ENCODE measurements at places on chromosomes 6 and 20.

DNA sequence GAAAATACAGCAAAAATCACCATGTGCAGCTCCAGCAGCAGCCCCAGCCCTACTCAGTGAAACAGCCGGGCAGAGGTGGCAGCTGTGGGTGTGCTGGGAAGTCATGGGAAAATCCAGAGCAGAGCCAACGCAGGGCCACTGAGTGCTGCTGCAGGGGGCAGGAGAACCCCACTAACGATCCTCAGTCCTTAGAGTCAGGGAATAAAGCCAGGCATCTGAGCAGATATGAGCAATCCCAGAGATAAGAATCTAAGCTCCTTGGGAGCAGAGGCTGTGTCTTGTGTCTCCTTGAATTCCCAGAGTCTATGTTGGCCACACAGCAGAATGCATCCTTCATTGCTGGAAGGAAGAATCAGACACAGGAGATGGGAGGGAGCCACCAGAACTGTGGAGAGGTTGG, 493.1 kb upstream of the MAP3K7 start:
- H3K4me3 ChIP-seq: no peak overlapping the region
- no peaks in the 10 kb centered on the region for H3K36me3 ChIP-seq
- no peaks in the 10 kb centered on the region for H3K4me1 ChIP-seq
- no peak for DNase-seq

- no peak overlapping the region for H3K4me3 ChIP-seq
- H3K27ac ChIP-seq: no peak overlapping the region
- H3K27me3 ChIP-seq: peaks cover 9% of the 10 kb centered on the region
- DNase-seq: no peak
- H3K4me1 ChIP-seq: no peaks in the 10 kb centered on the region
These were observed 36.8 kb downstream of the HEBP2 start for GRCh38 chr6:138440758-138441357.

DNA sequence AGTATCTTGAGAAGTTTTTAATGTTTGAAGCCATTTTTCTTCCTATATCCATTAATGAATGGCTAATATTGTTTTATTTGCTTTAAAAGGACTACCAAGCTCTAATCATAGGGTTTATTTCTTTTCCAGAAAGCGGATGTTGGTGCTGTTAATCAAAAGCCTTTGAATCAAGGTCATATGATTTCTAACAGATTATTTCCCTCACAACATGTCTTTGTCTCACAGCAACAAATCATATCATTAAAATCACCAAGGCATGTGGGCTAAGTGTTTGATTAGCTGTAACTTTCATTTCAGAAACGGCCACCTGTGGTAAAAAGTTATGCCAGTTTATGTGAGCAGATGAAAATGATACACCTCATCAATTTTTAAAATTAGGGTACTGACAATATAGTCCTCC, 21.7 kb downstream of the TRAF3IP2 start:
- peaks cover 31% of the 10 kb centered on the region for H3K4me1 ChIP-seq
- no peak overlapping the region for H3K4me3 ChIP-seq
- H3K36me3 ChIP-seq: peaks cover 36% of the 10 kb centered on the region
- H3K27ac ChIP-seq: no peak overlapping the region
- no peaks in the 10 kb centered on the region for H3K27me3 ChIP-seq

DNA sequence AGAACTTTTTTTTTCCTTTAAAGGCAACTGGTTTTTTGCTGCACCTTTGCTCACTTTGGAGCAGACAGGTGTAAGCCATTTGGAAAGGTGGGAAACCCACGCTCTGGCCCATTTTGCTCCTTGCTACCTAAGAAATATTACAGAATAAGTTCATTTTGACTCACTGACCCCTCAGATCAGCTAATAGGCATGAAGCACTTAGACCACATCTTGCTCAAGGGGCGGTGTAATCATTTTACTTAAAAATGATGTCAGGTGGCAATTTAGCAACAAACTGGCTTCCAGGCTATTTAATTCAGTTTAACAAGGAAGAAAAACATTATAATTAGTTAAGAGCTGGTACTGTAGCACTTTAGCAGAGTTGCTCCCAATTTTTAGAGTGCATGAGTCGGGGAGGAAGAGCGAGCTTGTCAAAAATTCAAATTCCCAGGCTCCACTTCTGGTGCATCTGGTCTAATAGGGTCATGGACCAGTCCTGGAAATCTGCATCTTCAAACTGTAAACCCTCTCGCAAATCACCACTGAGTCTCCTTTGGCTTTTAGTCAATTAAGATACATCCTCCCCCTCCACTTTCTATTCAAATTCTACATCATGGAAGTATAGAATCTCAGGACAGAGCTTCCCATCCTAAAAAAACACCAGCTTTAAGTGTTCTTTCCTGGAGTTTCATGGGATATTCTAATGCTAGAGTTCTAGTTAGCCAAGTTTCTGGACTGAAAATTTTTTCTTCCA, 38.2 kb downstream of the JAG1 start:
- no peaks in the 10 kb centered on the region for H3K27me3 ChIP-seq
- no peaks in the 10 kb centered on the region for H3K4me1 ChIP-seq
- H3K4me3 ChIP-seq: no peak overlapping the region
- H3K36me3 ChIP-seq: peaks cover 1% of the 10 kb centered on the region
- no peak for DNase-seq
- no peak overlapping the region for H3K27ac ChIP-seq

- no peak overlapping the region for H3K4me3 ChIP-seq
- H3K27me3 ChIP-seq: peaks cover 5% of the 10 kb centered on the region
- H3K27ac ChIP-seq: no peak overlapping the region
- H3K36me3 ChIP-seq: no peaks in the 10 kb centered on the region
These were observed 22.3 kb upstream of the SAYSD1 start for GRCh38 chr6:39137245-39137644.

DNA sequence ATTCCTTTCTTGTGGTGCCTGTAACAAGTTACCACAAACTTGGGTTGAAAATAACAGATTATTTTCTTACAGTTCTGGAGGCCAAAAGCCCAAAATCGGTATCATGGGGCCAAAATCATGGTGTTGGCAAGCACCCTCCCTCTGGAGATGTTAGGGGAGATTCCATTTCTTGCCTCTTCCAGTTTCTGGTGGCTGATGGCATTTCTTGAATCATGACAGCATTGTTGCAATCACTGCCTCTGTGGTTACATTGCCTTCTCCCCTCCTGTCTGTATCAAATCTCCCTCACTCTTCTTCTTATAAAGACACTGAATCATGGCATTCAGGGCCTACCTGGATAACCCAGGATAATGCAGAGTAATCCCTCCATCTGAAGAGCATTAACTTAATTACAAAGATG, 17.9 kb upstream of the TENT5A start:
- H3K36me3 ChIP-seq: no peaks in the 10 kb centered on the region
- H3K4me1 ChIP-seq: peaks cover 20% of the 10 kb centered on the region
- no peak overlapping the region for H3K27ac ChIP-seq
- peaks cover 8% of the 10 kb centered on the region for H3K27me3 ChIP-seq
- no peak for DNase-seq
- H3K4me3 ChIP-seq: no peak overlapping the region

GRCh38 chr20:51389543-51390264, 152.8 kb downstream of the NFATC2 start:
- H3K27me3 ChIP-seq: no peaks in the 10 kb centered on the region
- H3K27ac ChIP-seq: peak overlapping the region; percentile 44
- H3K36me3 ChIP-seq: peaks cover 80% of the 10 kb centered on the region
- peaks cover 59% of the 10 kb centered on the region for H3K4me1 ChIP-seq
- DNase-seq: no peak
- H3K4me3 ChIP-seq: no peak overlapping the region

- peak; percentile 65 for DNase-seq
- no peaks in the 10 kb centered on the region for H3K27me3 ChIP-seq
- peak overlapping the region; percentile 87 for H3K27ac ChIP-seq
- peak overlapping the region; percentile 74 for H3K4me3 ChIP-seq
- peaks cover 24% of the 10 kb centered on the region for H3K36me3 ChIP-seq
These were observed 1.6 kb downstream of the SLC17A9 start for GRCh38 chr20:62953839-62954703.

GRCh38 chr6:16163066-16163465, 34.2 kb downstream of the MYLIP start:
- H3K27me3 ChIP-seq: no peaks in the 10 kb centered on the region
- H3K4me1 ChIP-seq: peaks cover 41% of the 10 kb centered on the region
- no peak overlapping the region for H3K4me3 ChIP-seq
- no peak for DNase-seq
- peaks cover 4% of the 10 kb centered on the region for H3K36me3 ChIP-seq

GRCh38 chr20:51457533-51457932, 85.0 kb downstream of the NFATC2 start:
- no peak overlapping the region for H3K4me3 ChIP-seq
- H3K36me3 ChIP-seq: peaks cover 83% of the 10 kb centered on the region

DNA sequence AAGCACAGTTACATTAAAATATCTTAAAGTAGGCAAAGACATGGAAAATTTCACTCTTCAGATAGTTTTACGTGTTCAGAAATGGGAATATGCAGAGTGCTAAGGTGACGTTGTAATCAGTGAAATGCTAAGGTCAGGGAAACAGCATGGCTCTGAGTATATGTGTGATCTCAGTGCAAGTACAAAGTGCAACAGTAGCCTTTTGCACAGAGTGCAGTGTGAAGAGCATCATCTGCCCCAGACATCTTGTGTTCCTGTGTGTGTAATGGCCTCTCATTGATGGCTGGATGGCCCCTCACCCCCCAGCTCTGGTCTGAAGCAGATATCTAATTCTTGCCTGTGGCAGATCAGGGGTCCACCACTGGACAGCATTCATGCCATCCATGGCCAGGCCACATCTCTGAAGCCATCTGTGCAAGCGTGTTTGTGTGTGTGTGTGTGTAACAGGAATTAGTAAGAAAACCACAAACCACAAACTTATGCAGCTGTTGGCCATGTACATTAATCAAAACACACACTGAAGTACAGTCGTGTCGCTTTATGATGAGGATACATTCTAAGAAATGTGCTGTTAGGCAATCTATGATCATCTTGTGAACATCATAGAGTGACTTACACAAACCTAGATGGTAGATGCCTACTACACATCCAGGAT, 165.1 kb downstream of the RALGAPA2 start:
- no peaks in the 10 kb centered on the region for H3K27me3 ChIP-seq
- H3K4me1 ChIP-seq: peaks cover 34% of the 10 kb centered on the region
- peaks cover 25% of the 10 kb centered on the region for H3K36me3 ChIP-seq
- no peak overlapping the region for H3K27ac ChIP-seq
- H3K4me3 ChIP-seq: no peak overlapping the region

GRCh38 chr6:37514321-37514771, 14.7 kb upstream of the CCDC167 start:
- H3K4me1 ChIP-seq: peaks cover 52% of the 10 kb centered on the region
- H3K27ac ChIP-seq: peak overlapping the region; percentile 77
- DNase-seq: no peak
- peak overlapping the region; percentile 22 for H3K4me3 ChIP-seq
- no peaks in the 10 kb centered on the region for H3K36me3 ChIP-seq

GRCh38 chr6:95087394-95088097, 489.8 kb upstream of the MANEA start:
- no peaks in the 10 kb centered on the region for H3K36me3 ChIP-seq
- no peaks in the 10 kb centered on the region for H3K27me3 ChIP-seq
- H3K4me1 ChIP-seq: no peaks in the 10 kb centered on the region
- no peak overlapping the region for H3K27ac ChIP-seq
- no peak for DNase-seq

Data from activated T-helper 2 cell treated with anti-CD3 and anti-CD28 coated beads, Interferon-gamma antibody, Interleukin-2, Interleukin-4, amounts not matched to agents 10 μg/mL and 5 μg/mL and 100 μg/mL, durations not matched to agents 14 hours and 24 hours and 36 hours (primary cell).